CD8-positive, alpha-beta memory T cell (primary cell): ENCODE measurements at places on chromosomes 11 and 22. TPM values are rescaled to one million over a fixed set of nuclear protein-coding genes. Genes with fewer than 3 reads are reported as not detected.

Gene SERPING1
- total RNA-seq = not detected

Gene RCOR2
- total RNA-seq = 0.11 TPM

Gene HBE1
- not detected for total RNA-seq

Gene RHOG
- total RNA-seq = 170 TPM

Gene SNX15
- 18.3 TPM for total RNA-seq

Gene PKNOX2
- total RNA-seq = not detected

Gene TRPC6
- not detected for total RNA-seq

Gene C11orf71
- total RNA-seq = 8.2 TPM

Gene ABCC8
- total RNA-seq = not detected

Gene RIBC2
- 9.6 TPM for total RNA-seq

Gene MAPK8IP1
- total RNA-seq = 0.98 TPM

Gene TRIM51
- not detected for total RNA-seq

Gene AMOTL1
- total RNA-seq = 0.50 TPM

Gene SVIP
- 74.7 TPM for total RNA-seq

Gene CDC42EP1
- 0.13 TPM for total RNA-seq

Gene GNAZ
- total RNA-seq = 2.6 TPM

Gene RIC3
- 9.4 TPM for total RNA-seq

Gene OR4C46
- total RNA-seq = not detected

DNA sequence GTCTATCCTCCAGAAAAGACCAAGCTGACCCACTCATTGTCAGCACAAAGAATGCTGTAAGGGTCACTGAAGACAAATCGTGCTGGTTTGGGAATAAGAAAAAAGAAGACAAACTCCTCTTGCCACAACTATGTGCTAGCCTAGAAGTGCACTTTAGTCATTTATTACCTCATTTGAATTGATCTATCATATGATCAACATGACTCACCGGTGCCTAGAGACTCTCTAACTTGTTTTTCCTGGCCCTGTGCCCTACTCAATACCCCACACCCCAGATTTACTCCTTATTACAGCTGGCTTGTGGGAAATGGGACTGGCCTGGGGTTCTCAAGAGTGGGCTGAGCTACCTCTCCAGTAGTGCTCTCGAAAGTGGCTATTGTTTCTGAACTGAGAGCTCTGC lies 35.9 kb upstream of the HORMAD2 start:
- peaks cover 10% of the 10 kb centered on the region for H3K4me1 ChIP-seq
- no peak overlapping the region for H3K27ac ChIP-seq
- no peak overlapping the region for H3K4me3 ChIP-seq
- peaks cover 5% of the 10 kb centered on the region for H3K27me3 ChIP-seq
- DNase-seq = no peak

DNA sequence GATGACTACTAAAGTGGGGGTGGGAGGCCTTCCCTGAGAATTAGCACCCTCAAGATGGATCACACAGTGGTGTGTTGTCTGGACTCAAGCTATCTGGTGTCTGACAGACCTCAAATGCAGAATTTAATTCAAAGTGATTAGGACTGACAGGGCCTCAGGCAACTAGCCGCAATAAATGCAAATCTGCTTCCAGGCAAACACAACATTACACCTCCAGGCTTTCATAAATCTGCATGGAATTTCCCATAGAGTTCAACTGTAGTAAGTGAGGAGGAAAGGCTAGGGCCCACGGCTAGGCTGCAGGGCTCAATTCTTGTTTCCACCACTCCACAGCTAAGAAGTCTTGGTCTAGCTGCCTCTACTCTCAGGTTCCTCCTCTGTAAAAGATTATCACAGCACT lies 331.4 kb downstream of the LARGE1 start:
- no peaks in the 10 kb centered on the region for H3K27me3 ChIP-seq
- no peak for DNase-seq
- no peaks in the 10 kb centered on the region for H3K36me3 ChIP-seq
- H3K4me3 ChIP-seq = no peak overlapping the region
- no peak overlapping the region for H3K27ac ChIP-seq

DNA sequence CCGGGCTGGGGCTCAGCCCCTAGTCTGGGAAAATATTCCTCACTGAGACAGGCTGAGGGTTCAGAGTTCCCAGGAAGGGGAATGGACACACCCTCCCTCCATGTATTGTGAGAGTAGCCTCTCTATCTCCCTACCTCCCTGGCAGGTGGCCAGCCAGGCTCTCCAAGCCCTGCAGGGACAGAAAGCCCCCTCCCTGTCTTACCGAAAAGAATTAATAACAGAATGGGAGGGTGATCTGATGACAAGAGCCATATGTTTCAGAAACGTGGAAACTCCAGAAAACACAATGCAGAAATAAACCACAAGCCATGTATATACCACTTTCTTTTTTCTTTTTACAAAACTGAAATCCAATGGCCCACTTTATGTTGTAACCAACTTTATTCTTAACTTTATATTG lies 140.0 kb downstream of the CHST1 start:
- H3K4me1 ChIP-seq = no peaks in the 10 kb centered on the region
- no peaks in the 10 kb centered on the region for H3K36me3 ChIP-seq
- no peak overlapping the region for H3K4me3 ChIP-seq
- no peak overlapping the region for H3K27ac ChIP-seq

- H3K27ac ChIP-seq = no peak overlapping the region
- H3K27me3 ChIP-seq = no peaks in the 10 kb centered on the region
- H3K36me3 ChIP-seq = no peaks in the 10 kb centered on the region
- no peak for DNase-seq
- H3K4me3 ChIP-seq = no peak overlapping the region
These were observed 24.6 kb downstream of the TRMU start for GRCh38 chr22:46360097-46360496.

DNA sequence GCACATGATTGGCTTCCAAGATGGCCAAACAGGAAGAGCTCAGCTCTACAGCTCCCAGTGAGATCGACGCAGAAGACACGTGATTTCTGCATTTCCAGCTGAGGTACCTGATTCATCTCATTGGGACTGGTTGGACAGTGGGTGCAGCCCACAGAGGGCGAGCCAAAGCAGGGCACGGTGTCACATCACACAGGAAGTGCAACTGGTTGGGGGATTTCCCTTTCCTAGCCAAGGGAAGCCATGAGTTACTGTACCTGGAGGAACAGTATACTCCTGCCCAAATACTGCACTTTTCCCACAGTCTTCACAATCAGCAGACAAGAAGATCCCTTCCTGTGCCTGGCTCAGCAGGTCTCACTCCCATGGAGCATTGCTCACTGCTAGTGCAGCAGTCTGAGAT lies 131.2 kb downstream of the DLG2 start:
- H3K36me3 ChIP-seq = no peaks in the 10 kb centered on the region
- no peak for DNase-seq
- H3K27ac ChIP-seq = no peak overlapping the region
- no peaks in the 10 kb centered on the region for H3K27me3 ChIP-seq

GRCh38 chr22:37267135-37267587 lies 15.1 kb upstream of the CYTH4 start:
- H3K36me3 ChIP-seq = no peaks in the 10 kb centered on the region
- H3K4me1 ChIP-seq = peaks cover 25% of the 10 kb centered on the region
- H3K27ac ChIP-seq = peak overlapping the region; percentile 83
- peak overlapping the region; percentile 85 for H3K4me3 ChIP-seq

GRCh38 chr11:121472312-121472711 lies 19.5 kb upstream of the SORL1-AS1 start:
- peaks cover 81% of the 10 kb centered on the region for H3K4me1 ChIP-seq
- H3K36me3 ChIP-seq = peaks cover 42% of the 10 kb centered on the region
- DNase-seq = no peak
- H3K27ac ChIP-seq = peak overlapping the region; percentile 2
- H3K4me3 ChIP-seq = no peak overlapping the region

DNA sequence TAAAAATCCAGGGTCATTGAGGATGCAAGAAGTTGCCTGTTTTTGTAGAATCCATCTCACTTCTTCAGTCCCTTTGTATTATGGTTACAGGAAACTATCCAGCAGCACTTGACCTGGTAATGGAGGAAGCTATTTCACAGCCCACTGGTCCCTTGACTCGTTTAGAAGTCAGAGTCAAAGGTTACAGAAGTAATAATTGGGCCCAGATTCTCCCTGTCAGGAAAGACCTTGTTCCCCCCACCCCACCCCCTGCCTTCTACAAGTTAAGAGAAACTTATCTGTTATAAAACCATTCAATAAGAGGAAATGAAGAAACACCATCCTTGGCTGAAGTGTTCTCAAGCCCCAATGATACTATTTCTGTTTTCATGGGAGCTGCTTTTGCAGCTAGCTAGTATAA lies 65.8 kb downstream of the CSTPP1 start:
- DNase-seq = no peak
- no peak overlapping the region for H3K4me3 ChIP-seq
- no peaks in the 10 kb centered on the region for H3K27me3 ChIP-seq
- H3K27ac ChIP-seq = no peak overlapping the region
- H3K36me3 ChIP-seq = no peaks in the 10 kb centered on the region

DNA sequence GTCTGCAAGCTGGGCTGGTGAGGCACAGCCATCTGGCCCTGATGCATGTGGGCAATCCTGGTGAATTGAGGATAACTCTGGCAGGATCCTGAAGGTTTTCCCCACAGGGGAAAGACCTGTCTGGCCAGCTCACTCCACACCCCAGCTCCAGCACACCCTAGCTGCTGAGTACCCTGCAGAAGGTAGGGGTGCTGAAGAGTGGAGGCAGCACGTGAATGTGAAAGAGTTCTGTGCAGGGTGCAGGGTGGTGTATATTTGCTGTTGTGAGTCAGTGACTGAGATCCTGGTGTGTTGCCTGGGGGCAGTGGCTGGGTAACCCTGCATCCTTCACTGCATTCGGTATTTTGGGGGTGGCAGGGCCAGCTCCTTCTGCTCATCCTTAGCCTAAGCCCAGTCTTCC lies 22.4 kb downstream of the DGAT2 start:
- no peaks in the 10 kb centered on the region for H3K36me3 ChIP-seq
- no peak for DNase-seq
- no peaks in the 10 kb centered on the region for H3K4me1 ChIP-seq
- no peak overlapping the region for H3K4me3 ChIP-seq

DNA sequence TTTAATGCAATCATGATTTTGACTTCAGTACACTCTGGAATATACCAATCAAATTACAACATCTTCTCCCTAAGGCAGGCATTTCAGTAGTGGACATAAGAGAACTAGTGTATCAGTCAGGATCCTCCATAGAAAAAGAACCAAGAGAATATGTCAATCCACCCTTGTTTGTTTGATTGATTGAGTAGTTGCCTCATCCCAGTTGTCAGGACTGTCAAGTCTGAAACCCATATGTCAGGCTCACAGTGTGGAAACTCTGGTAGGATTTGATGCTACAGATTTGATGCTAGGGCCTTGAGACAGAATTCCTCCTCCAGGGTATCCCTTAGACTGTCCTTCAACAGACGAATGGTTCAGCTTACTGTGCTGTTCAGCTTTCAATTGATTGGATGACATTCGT lies 375.0 kb downstream of the ETS1 start:
- no peak for DNase-seq
- H3K36me3 ChIP-seq = no peaks in the 10 kb centered on the region
- H3K27me3 ChIP-seq = no peaks in the 10 kb centered on the region
- H3K4me1 ChIP-seq = no peaks in the 10 kb centered on the region
- H3K27ac ChIP-seq = no peak overlapping the region

GRCh38 chr11:45182902-45183301 lies 36.5 kb downstream of the PRDM11 start:
- H3K27me3 ChIP-seq = peaks cover 7% of the 10 kb centered on the region
- peaks cover 10% of the 10 kb centered on the region for H3K4me1 ChIP-seq
- H3K36me3 ChIP-seq = peaks cover 14% of the 10 kb centered on the region
- no peak for DNase-seq

DNA sequence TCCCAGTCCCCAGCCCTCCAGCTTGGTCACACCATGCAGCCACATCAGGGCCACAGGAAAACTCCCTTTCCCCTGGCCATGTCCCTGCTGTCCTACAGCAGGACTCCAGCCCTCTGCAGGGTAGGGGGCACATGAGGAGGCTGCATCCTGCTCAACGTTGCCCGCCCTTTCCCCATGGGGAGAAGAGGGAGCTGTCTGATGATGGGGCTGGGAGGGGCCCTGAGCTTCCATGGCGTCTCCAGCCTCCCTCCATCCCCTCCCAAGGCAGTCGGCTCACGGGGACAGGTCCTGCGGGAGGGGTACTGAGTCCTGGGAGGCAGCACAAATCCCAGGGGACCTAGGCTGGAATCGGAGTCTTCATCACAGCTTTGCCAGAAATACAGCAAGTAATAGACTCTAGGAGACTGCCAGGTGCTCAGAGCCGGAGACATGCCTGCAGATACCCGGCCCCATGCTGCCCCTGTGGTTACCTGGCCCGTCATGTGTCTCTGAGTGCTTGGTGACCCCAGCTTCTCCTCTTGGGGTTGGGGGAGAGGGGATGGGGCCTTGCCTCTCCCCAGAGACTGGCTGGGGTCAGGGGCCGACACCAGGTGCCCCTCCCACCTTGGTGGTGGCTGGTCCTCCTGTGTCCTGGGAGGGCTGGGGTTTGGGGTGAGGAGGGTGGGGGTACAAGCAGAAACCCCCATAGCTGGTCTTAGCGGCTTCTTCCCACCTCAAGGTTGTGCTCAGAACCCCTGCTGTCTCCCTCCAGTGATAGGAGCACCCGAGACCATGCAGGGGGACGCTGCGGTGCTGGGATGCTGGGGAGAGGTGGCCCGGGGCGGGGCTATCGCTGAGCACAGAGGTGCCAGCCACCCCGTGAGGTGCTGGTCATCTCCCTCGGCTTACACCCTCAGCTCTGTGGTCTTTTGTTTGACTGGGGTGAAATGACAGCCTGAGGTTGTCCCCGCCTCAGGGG lies 2.3 kb downstream of the MRGPRE start:
- no peaks in the 10 kb centered on the region for H3K36me3 ChIP-seq
- no peak overlapping the region for H3K27ac ChIP-seq
- H3K4me1 ChIP-seq = no peaks in the 10 kb centered on the region
- H3K27me3 ChIP-seq = no peaks in the 10 kb centered on the region

DNA sequence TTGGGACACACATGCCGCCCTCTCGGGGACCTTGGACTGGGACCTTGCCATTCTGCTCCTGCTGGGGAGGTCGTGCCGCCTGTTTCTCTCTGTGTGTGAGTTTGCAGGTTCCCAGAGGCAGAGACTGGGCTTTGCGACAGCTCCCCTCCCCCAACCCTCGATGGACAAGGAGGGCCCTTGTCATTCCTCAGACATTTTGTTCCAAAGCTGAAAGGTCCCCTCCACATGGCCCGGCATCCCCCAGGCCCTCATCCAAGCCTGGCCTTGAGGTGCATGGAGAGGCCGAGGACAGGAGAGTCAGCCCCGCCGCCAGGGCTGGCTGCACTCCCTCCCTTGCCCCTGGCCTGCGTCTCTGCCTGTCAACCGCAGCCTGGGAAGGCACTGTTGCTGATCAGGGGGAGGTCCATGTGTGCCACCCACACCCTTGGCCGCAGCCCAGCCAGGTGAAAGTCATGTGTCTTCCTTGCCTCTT lies 25.6 kb downstream of the FADS2 start:
- H3K27ac ChIP-seq = no peak overlapping the region
- no peaks in the 10 kb centered on the region for H3K4me1 ChIP-seq
- no peaks in the 10 kb centered on the region for H3K36me3 ChIP-seq

- DNase-seq = no peak
- no peaks in the 10 kb centered on the region for H3K27me3 ChIP-seq
- no peak overlapping the region for H3K27ac ChIP-seq
- H3K4me3 ChIP-seq = no peak overlapping the region
- H3K4me1 ChIP-seq = peaks cover 41% of the 10 kb centered on the region
- peaks cover 73% of the 10 kb centered on the region for H3K36me3 ChIP-seq
These were observed 8.9 kb downstream of the TAF1D start for GRCh38 chr11:93732237-93732892.

GRCh38 chr22:44292521-44292920 lies 20.2 kb downstream of the SHISAL1 start:
- no peak overlapping the region for H3K4me3 ChIP-seq
- no peak for DNase-seq
- H3K36me3 ChIP-seq = no peaks in the 10 kb centered on the region
- H3K27me3 ChIP-seq = no peaks in the 10 kb centered on the region

- H3K36me3 ChIP-seq = no peaks in the 10 kb centered on the region
- no peaks in the 10 kb centered on the region for H3K27me3 ChIP-seq
- no peak for DNase-seq
- no peak overlapping the region for H3K4me3 ChIP-seq
- no peak overlapping the region for H3K27ac ChIP-seq
These were observed 18.9 kb downstream of the MYRF start for GRCh38 chr11:61771195-61771894.
